Caco-2 (cell line): ENCODE measurements at places on chromosomes 4 and X. TPM values are rescaled to one million over a fixed set of nuclear protein-coding genes. Genes with fewer than 3 reads are reported as not detected.

NCAPG gene
- 48.9 and 54.0 TPM in 2 replicates for total RNA-seq

NIPAL1 gene
- 17.0 and 18.1 TPM in 2 replicates for total RNA-seq

SOD3 gene
- total RNA-seq: 3.8 and 6.6 TPM in 2 replicates

RHOXF2 gene
- not detected in 2 replicates for total RNA-seq

PCDH7 gene
- 16.3 and 19.1 TPM in 2 replicates for total RNA-seq

SLITRK4 gene
- total RNA-seq: not detected in 2 replicates

DCHS2 gene
- total RNA-seq: not detected in 2 replicates

TMPRSS11D gene
- total RNA-seq: not detected in 2 replicates

CXCL10 gene
- total RNA-seq: not detected in 2 replicates

FAT4 gene
- total RNA-seq: 0.05 TPM in 1 of 2 replicates, not detected in the other

MGARP gene
- total RNA-seq: 0.23 and 0.26 TPM in 2 replicates

POF1B gene
- total RNA-seq: 28.6 and 31.0 TPM in 2 replicates

AADAT gene
- 8.4 and 10.5 TPM in 2 replicates for total RNA-seq

ADGRG4 gene
- total RNA-seq: not detected in 2 replicates

ZNF630 gene
- total RNA-seq: 2.0 and 2.7 TPM in 2 replicates

GC gene
- not detected in 2 replicates for total RNA-seq

RBMXL3 gene
- not detected in 2 replicates for total RNA-seq

RENBP gene
- total RNA-seq: 0.75 and 1.2 TPM in 2 replicates

TKTL2 gene
- total RNA-seq: not detected in 2 replicates

ALG13 gene
- total RNA-seq: 36.3 and 40.3 TPM in 2 replicates

FSTL5 gene
- total RNA-seq: 1.6 and 1.9 TPM in 2 replicates

PDZD11 gene
- total RNA-seq: 44.4 and 45.0 TPM in 2 replicates

CT45A2 gene
- total RNA-seq: not detected in 2 replicates

CNGA1 gene
- total RNA-seq: 1.5 and 1.8 TPM in 2 replicates

GSX2 gene
- total RNA-seq: not detected in 2 replicates

ADGRA3 gene
- total RNA-seq: 35.0 and 39.9 TPM in 2 replicates

MAGEA4 gene
- total RNA-seq: not detected in 2 replicates

COL25A1 gene
- not detected in 2 replicates for total RNA-seq

ANKRD50 gene
- 7.0 and 7.7 TPM in 2 replicates for total RNA-seq

CCKAR gene
- total RNA-seq: 1.9 and 2.0 TPM in 2 replicates
